ENCODE measurements at places on chromosomes 12 and 14. TPM values are rescaled to one million over a fixed set of nuclear protein-coding genes. Genes with fewer than 3 reads are reported as not detected.

DNA sequence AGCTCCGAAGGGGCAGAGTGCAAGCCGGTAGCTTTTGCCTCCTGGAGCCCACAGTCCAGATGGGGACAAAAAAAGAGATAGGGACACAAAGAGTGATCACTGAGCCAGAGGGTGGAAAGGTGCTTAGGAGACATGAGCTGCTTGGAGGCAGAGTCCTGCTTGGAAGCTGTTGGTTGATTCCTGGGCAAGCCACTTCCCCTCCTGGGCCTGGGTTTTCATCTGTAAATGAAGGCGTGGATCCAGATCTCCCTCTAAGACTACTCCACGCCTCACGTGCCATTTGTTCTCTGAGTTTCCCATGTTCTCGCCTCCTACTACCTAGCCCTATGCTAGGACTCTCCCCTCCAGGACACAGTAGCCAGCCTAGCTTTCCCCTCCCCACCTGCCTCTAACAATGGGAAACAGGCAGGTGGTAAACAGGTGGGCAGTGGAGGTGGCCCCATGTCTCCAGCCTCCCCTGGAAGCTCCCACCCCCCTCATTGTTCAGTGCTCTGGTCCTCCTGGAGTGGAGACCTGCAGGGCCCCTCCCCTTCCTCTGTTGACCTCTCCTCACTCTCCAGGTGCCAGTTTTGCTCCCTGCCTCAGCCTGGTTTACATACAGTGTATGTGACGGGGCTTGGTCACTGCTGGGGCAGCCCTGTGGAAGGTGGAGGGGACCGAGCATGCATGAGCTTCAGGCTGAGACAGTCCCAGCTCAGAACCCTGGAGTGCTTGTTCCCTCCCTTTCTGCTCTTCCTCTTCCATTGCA, 3.8 kb downstream of the SERPINA3 start:
- DNase-seq = no peak

- DNase-seq = peak; percentile 91
Measured at GRCh38 chr14:38208618-38209562, 1.2 kb downstream of the SSTR1 start.

DNA sequence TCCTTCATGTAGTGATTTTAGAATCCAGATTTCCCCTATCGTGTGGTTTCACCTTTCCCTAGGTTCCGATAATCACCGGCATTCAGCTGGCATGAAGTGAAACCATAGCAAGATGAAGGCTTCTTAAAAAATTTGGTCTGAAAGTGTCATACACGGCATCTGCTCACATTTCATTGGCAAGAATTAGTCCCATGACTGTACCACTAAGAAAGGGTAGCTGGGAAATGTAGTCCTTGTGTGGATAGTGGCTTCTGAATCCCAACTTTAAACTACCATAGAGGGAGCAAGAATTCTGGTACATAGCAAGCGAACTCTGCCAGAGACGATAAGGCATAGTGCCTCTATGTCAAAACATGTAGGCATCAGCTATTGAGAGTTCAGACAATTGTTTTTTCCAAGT, 360.1 kb upstream of the TBX3 start:
- no peak for DNase-seq

Gene CISTR
- total RNA-seq = not detected

DNA sequence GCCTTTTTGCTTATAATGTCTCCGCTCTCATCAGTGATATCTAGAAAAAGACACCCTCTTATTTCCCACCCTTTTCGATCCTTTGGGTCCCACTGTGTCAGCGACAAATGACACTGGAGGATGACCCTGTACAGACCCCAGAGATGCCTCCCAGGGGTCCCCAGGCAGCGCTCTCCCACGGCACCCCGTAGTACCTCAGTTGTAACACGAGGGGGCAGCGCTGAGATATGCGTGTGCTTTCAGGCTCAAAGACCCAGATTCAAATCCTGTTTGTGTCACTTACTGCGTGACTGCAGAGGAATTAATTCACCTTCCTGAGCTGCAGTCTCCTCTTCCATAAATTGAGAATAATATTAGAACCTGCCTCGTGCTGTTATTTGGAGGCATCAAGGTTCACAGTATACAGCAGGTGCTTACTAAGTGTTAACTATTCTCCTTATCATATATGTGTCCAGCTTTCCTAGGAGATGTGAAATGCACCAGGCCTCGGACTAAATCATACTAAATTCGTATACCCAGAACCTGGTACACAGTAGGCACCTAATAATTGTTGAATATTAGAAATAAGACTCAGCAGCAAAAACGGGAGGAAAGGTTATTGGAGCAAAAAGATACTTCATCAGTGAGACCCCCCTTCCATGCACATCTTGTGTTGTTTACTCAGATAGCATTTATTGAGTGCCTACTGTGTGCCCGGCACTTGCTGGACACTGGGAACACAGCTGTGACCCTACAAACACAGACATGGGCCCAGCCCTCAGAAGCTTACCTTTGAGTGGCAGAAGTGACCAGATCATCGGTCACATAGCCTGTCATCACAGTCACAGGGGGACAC, 99.9 kb downstream of the PHETA1 start:
- DNase-seq = no peak

- no peak for DNase-seq
Measured at GRCh38 chr14:48771717-48772116, 814.5 kb downstream of the RPS29 start.

DNA sequence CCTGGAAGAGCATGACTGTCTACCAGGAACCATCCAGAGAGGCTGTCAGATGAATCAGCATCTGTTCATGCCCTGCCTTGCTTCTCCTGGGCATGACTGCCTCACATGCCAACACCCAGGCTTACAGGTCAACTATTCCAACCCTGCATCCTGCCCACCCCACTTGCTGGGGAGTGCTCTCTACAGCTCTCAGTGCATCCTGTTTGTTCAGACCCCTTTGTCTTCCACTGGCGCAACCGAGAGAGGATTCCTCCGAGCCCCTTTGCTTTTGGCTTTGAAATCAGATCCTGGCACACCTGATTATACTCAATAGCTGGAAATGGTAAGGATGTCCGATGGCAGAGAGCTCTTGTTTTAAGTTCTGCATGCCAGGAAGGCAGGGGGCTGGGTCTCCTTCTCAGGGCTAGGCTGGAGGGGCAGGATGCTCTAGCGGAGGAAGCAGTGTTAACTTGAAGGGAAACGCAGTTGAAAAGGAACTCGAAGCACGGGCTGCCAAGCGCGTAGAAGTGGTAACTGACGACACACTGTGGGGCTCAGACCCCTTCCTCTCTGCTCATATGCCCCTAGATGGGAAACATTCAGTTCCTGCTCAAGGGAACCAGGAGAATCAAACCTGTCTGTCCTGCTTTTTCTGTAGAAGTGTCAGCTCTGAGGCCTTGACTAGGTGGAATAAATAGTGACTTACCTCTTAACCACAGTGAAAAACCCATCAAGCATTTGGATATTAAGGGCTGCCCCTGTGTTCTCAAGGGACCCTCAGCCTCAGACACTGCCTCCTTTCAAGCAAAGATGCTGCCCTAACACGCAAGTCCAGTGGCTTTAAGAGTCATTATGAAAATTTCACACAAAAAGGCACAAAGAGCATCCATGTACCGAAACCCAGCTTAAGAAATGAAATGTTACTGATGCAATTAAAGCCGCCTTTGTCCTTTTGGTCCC, 297.5 kb downstream of the ZFP36L1 start:
- DNase-seq = no peak

DNA sequence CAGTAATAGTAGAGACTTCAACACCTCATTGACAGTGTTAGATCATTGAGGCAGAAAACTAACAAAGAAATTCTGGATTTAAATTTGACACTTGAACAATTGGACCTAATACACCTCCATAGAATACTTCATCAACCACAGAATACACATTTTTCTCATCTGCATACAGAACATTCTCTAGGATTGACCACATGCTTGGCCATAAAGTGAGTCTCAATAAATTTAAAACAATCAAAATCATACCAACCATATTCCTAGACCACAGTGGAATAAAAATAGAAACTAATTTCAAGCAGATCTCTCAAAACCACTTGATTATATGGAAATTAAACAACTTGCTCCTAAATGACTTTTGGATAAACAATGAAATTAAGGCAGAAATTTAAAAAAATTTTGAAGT, 82.3 kb downstream of the SLC38A4 start:
- DNase-seq = no peak

GRCh38 chr14:21868442-21869046, 194.9 kb upstream of the OR4E1 start:
- DNase-seq = no peak

GRCh38 chr12:10136637-10137205, 6.7 kb upstream of the CLEC7A start:
- DNase-seq = no peak

Gene KRT73
- total RNA-seq = not detected

DNA sequence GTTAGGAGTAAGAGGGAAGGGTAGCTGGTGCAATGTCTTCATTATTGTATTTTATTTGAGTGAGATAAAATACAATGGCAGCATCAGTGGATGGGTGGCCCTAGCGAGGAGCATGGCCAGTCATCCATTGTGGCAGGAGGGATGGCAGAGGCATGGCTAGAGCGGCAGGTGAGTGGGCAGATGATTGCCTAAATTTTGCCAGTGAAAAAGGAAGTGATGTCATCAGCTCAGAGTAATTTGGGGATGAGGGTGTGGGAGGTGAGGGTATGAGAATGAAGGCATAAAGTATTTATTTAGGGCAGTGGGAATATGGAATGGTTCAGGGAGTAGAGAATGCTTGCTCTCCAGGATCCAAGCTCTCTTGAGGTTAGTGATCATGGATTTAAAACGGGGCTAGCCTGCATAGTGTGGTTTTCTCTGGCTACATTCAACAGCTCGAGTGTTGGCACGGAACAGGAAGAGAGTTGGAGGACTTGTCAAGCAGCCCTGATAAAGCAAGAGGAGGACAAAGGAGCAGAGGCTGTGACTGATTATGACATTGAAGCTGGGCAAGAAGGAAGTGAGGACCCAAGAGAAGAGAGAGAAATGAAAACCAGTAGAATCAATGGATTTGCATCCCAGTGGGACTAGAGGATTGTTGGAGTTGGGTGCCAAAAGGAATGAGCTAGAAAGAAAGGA, 18.7 kb upstream of the SERPINA6 start:
- no peak for DNase-seq

GRCh38 chr12:130016194-130016593, 112.4 kb upstream of the TMEM132D start:
- no peak for DNase-seq

Gene CD163
- total RNA-seq = 52.2 TPM

GRCh38 chr12:12519354-12519998, 43.2 kb downstream of the DUSP16 start:
- DNase-seq = no peak

- no peak for DNase-seq
Measured at GRCh38 chr12:93018610-93019009, 89.5 kb upstream of the EEA1 start.

DNA sequence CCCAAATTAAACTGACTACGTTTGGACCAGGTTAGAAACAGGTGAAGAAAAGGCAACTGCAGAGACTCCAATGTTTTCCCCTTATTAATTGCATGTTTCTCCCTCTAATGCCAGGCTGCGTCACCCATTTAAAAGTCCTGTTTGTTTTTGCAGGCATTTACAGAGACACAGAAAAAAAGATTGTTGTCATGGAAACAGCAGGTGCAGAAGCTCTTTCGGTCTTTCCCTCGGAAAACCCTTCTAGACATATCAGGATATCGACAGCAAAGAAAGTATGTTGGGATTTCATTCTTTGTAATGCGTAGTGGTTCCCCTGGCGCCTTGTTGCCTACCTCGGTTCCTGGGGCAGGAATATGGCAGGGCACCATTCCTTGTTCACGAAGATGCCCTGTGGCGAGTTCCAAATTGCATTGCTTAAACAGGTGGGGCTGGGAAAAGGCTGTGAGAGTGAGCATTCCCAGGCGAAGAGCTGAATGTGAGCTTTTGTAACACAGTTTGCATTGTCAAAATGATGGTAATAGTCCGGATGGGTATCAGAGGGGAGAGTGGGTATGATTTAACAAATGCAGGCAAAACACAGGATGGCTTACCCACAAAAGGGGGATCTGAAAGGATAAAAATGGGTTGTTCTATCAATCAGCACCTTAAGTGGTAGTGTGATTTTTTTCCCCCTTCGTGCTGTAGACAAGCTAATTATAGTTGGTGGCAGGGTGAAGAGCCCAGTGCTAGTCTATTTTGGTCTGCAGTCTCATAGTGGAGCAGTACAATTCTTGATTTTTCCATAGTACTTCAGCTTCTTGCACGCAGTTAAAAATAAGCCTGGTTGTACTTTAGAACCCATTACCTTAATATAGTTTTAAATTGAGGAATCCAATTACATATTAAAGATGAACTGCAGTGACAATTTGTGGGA, 132.4 kb downstream of the GCH1 start:
- no peak for DNase-seq

DNA sequence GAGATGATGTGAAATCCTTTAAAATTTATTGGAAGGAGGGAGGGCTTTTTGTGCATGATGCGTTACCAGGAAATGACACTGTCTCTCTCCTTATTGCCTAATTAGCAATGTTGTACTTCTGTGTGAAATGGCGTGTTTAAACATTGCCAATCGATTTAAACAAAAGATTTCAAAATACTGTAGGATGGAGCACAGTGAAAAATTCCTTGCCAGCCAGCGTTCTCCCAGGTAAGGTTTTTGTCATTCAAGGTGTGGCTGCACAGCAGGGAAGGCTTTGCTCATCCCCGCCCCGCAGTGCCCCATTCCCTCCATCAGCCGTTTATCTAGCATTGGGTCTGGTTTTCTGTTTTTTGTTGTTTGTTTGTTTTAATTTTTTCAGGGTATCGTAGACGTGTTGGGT, 137.3 kb downstream of the CACNA1C start:
- DNase-seq = no peak

- DNase-seq = peak; percentile 46
Measured at GRCh38 chr14:100283984-100284881, 22.0 kb downstream of the SLC25A29 start.
